ENCODE measurements at places on chromosomes 7 and 10.

DNA sequence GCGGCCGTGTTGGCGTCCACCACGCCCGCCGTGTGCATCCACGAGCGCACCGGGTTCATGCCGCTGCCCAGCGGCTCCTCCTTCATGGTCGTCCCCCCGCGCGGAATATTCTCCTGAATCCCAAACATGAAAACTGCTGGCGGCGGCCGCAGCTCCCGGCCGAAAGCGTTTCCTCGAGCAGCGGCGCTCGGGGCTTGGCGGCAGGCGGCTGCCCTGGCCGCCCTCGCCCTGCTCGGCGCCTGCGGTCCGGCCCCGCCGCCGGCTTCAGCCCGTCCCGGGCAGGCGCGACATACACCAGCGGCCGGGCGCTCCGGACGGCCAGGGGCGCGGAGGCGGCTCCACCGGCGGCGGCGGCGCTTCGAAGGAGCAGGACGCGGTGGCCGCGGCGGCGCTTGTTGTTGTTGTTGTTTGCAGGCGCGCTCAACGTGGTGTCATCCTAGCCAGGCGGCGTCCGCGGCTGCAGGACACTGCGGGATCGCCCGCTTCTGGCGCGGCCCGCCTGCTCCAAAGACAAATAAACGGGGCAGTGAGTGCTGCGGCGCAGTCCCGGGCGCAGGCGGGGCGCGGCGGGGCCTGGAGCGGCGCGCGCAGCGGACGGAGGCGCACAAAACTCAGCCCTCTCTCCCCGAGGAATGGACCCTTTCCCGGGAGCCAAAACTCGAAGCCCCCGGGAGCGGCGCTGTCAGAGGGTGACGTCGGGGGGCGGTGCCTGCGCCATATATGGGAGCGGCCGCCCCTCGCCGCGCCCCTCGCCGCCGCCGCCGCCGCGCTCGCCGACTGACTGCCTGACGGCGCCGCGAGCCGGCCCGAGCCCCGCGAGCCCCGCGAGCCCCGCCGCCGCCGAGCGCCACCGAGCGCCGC is at the start of gene EBF3:
TSS of gene EBF3 (minus strand) at position 634 of the 861 bp plus-strand sequence. CDS start at position 128, 506 bp downstream.
- peak; percentile 14 for DNase-seq

GRCh38 chr10:62643606-62644587 is 160.6 kb upstream of the ADO start:
- DNase-seq, result no peak

DNA sequence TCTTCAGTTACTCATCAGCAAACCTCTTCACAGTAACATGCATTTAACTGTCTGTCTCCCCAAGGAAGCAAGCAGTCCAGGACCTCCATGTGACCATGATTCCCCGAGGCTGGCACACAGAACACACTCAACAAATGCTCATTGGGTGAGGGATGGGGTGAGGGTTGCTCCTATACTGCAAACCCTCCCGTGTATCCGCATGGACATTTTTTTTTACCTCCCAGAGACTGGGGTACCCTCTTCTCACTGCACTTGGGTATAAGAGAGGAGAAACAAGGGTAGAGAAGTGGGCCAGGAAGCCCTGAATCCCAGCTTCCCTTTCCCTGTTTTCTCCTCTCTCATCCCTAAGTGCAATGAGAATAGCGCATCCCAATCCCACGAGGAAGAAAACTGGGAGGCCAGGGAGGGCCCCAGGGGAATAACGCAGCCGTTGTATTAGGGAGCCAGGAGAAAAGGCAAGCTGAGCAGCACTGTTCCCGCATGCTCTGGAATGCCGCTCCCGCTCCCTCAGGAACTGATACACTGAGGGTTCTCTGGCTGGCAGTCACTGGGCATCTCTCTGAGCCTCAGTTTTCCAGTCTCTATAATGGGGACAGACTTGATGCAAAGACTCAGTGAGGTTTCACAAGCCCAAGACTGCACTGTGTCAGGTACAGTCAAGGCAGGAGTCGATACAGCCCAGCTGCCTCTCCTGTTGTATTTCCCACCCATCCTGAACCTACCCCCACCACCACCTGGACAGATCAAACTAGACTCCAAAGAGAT is 134.6 kb downstream of the GRID1 start:
- DNase-seq, result no peak

DNA sequence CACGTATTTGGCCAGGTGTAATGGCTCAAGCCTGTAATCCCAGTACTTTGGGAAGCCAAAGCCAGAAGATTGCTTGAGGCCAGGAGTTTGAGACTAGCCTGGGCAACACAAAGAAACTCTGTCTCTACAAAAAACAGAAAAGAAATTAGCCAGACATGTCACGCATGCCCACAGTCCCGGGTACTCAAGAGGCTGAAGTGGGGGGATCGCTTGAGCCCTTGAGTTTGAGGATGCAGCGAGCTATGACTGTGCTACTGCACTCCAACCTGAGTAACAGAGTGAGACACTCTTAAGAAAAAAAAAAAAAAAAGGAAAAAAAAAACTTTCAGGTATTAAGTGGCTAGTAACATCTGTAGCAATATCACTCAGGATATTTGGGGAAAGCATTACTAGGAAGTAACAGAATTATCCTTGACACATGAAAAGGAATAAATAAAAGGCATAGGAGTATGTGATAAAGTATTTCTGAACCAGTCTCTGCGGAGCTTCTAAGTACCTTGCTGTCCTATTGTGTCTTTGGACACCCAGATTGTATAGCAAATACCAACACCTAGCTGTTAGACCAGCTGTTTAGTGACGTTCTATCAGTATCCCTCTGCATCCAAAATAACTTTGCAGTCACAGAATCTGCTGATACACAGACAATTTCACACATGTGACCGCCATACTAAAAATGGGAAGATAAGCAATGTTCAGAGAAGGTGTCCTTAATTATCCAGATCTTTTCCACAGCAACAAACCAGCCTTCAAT is 74.4 kb downstream of the CYTH3 start:
- no peak for DNase-seq

DNA sequence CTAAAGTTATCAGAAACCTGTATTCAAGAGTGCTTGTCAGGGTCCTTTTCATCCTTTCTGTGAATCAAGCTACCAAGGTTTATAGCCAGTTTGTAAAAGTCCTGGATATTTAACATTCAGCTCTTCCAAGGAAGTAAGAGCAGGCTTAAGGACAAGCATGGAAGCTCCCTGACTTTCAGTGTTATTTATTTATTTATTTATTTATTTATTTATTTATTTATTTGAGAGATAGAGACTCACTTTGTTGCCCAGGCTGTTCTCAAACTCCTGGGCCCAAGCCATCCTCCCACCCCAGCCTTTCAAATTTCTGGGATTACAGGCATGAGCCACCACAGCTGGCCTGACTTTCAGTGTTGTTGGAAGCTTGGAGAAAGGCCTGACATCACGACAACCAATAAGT is 44.4 kb upstream of the RELN start:
- DNase-seq, result no peak

DNA sequence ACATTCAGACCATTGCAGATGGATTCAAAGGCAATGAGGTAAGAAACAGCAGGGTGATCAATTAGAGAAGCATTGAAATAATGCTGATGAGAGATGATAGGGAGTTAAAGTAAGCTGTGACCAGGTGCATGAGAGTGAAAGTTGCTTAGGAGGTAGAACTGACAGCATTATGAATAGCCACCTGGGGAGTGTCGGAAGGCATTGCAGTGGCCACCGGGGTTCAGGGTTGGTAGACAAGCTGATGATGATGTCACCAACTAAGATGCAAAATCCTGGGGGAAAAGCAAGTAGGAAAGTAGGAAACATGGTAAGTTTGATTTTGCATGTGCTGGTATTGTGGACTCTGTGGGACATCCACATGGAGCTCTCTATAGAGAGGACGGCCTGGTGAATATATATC is 211.9 kb upstream of the ETV1 start:
- no peak for DNase-seq

- DNase-seq, result peak; percentile 1
Observed at GRCh38 chr7:64045301-64046040, at the start of gene ZNF727. Gene ZNF727, plus strand, starts transcription at chr7:64045434. Its CDS starts 188 bp downstream, at chr7:64045622.

- DNase-seq, result no peak
Observed at GRCh38 chr7:64639267-64640001, 26.5 kb upstream of the ZNF107 start.

- DNase-seq, result no peak
Observed at GRCh38 chr10:86716466-86716865, 40.0 kb upstream of the BMPR1A start.

- no peak for DNase-seq
Observed at GRCh38 chr10:122249303-122249850, 21.7 kb upstream of the BTBD16 start.

All from activated CD4-positive, alpha-beta T cell treated with anti-CD3 and anti-CD28 coated beads, Interleukin-2, amount 50 U/mL, for 16 hours (primary cell).